ENCODE measurements at places on chromosomes 11 and 22. TPM values are rescaled to one million over a fixed set of nuclear protein-coding genes. Genes with fewer than 3 reads are reported as not detected.

DNA sequence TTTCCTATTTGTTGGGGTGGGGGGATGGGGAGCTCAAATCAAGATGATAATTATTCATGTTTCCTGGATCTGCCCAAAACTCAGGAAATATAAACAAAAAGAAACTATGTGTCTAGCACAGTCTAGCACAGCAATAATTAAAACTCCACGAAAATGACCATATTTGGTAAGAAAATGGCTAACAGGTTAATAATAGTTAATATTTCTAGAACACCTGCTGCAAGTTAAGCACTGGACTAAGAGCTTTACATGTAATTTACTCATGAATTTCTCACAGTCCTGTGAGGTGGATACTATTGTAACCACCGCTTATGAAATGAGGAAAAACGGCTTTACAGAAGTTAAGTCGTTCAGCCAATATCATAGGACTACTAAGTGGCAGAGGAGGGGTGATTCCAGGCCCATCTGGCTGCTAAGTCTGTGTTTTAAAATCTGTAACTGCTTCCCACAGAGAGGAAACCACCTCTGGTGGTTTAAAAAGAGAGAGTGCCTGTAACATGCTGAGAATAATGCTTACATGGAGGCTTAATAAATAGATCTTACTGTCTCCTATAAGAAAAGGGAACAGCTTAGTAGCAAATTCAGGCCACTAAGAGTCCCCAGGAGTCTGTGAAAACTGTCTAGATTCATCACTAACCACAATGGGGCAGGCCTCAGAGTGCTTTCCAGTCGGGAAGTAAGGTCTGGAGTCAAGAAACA is 11.0 kb upstream of the AMOTL1 start:
- no peak for DNase-seq

DNA sequence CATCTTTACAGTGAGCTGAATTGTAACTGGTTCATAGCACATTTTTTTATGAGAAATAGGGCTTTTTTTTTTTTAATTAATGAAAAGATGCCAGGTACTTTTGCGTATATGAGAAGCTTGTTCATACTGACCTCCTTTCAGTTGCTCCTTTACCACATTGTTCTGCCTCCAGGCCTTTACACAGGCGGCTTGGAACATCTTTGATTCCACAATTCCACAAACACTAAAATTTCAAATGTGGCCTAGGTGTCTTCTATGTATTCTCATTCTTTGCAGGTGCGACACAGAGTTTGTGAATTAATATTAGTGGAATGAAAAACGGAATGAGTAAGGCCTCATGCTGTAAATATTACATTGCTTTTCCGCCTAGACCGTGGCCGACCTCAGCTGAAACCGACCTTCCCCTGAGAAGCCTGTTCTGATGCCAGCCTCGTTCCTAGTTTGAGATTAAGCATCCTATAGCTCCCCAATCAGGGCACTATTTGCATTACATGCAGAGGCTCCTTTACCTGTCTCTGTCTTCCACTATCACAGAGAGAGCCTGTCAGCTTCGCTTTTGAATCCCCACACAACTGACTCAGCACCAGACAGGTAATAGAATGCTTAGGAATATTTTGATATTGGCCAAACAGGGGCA is 125.8 kb downstream of the LDLRAD3 start:
- DNase-seq = no peak

- DNase-seq = no peak
Measured at GRCh38 chr11:65470433-65471049, 28.3 kb upstream of the MALAT1 start.

DNA sequence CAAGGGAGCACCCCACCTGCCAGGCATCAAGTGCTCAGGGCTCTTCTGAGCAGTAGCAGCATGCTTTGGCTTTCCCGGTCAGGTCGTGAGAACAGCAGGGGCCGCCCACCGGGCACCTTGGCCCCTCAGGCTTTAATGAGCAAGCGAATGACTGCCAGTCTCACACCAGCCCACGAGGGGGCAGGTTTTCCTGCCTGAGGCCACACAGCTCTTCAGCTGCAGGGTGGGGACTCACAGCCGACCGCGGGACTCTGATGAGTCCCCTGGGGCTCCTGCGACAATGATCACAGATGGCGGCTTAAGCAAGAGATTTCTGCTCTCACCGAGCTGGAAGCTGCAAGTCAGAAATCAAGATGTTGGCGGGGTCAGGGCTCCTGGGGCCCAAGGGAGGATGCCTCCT is 14.3 kb upstream of the FGF19 start:
- no peak for DNase-seq

DNA sequence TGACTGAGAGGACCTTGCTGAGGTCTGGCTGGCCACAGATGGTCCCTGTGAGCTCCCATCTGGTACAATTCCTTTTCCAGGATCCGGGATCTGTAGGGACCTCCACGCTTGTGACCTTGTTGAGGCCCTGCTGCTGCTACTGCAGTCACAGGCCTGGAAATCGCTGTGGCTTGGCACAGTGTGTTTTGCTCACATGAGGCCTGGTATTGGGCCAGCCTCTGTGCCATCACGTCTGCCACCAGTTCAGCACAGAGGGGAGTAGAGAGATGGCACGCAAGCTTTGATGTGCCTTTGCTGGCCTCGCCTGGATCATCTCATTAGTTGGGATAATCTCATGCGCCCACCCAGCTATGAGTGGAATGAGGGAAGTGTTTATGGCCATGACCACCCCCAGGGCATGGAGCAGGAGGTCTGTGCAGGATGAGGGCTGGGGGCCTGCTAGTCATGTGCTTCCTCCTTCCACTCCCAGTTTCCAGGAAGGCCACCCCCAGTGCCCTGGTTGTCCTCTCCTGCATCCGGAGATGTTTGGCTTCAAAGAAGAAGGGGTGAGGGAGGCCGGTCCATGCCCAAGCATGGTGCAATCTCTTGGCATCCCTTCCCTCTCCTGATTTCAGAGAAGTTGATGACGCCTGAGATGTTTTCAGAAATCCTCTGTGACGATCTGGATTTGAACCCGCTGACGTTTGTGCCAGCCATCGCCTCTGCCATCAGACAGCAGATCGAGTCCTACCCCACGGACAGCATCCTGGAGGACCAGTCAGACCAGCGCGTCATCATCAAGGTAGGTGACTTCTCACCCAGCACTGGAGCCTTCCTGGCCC is 22.4 kb downstream of the DERL3 start:
- DNase-seq = no peak

GRCh38 chr11:117931331-117931950 is 2.2 kb upstream of the TMPRSS13 start:
- no peak for DNase-seq

GRCh38 chr11:77828926-77829325 is 8.0 kb downstream of the AAMDC start:
- no peak for DNase-seq

DNA sequence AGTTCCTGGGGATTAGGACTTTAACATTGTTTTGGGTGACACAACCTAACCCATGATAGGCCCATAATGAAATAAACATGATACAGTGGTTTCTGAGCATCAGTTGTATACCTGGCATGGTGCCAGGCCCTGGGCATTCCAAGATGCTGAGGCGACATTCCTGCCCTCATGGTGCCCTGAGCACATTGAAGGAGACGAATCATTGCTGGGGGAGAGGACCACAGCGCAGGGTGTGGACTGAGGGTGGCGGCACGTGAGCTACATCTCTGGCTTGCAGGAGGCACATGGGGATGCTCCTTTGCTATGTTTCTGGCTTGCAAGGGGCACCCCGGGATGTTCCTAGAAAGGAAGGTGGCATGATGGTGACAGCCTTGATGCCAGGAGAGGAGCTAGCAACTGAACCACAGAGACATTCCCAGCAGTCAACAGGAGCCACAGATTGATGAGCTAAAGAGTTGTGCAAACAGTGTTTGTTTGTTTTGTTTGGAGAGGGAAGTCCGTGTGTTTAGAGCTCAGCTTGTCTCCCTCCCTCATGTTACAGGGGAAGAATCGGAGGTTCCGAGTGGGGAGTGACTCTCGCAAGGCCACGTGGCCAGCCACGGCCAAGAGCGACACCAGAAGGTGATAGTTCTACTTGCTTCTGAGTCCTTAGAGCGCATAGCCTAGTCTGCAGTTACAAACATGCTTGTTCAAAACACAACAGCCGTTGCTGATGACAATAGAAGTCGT is 106.4 kb downstream of the MIAT start:
- no peak for DNase-seq

The PRODH gene
- total RNA-seq = 5.8 TPM

The OR5A1 gene
- not detected for total RNA-seq

The CNTF gene
- total RNA-seq = 0.60 TPM

All from mucosa of gallbladder (tissue), 1 donor.